Kidney (tissue), 22 donors: ENCODE measurements at places on chromosomes 7 and 10. TPM values are rescaled to one million over a fixed set of nuclear protein-coding genes. Genes with fewer than 3 reads are reported as not detected.

GRCh38 chr7:100370303-100370702 is 3.0 kb upstream of the PILRA start:
- peak; percentile 16 for DNase-seq

Gene EN2
- 0.13 TPM for total RNA-seq

- no peak for DNase-seq
Measured at GRCh38 chr10:102661658-102662028, 17.4 kb downstream of the TRIM8 start.

Gene GIMAP6
- 48.7 TPM for total RNA-seq

GRCh38 chr10:11930312-11930978 is 107.3 kb downstream of the PROSER2 start:
- no peak for DNase-seq

Gene CHCHD3
- 53.9 TPM for total RNA-seq

- no peak for DNase-seq
Measured at GRCh38 chr10:46223064-46223480, 63.7 kb upstream of the ANTXRL start.

DNA sequence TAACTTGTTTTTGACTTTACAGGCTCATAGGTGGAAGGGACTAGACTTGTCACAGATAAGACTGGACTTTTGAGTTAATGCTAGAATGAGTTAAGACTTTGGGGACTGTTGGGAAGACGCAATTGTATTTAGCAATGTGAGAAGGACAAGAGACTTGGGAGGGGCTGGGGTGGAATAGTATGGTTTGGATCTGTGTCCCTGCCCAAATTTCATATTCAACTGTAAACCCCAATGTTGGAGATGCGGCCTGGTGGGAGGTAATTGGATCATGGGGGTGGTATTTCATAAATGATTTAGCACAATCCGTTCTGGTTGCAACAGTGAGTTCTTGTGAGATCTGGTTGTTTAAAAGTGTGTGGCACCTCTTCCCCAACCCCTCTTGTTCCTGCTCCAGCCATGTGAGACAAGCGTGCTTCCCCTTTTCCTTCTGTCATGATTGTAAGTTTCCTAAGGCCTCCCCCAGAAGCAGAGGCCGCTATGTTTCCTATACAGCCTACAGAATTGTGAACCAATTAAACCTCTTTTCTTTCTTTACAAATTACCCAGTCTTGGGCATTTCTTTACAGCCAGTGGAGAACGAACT is 22.6 kb downstream of the RNF216 start:
- DNase-seq = no peak

- no peak for DNase-seq
Measured at GRCh38 chr7:19009241-19009935, 108.0 kb downstream of the TWIST1 start.

DNA sequence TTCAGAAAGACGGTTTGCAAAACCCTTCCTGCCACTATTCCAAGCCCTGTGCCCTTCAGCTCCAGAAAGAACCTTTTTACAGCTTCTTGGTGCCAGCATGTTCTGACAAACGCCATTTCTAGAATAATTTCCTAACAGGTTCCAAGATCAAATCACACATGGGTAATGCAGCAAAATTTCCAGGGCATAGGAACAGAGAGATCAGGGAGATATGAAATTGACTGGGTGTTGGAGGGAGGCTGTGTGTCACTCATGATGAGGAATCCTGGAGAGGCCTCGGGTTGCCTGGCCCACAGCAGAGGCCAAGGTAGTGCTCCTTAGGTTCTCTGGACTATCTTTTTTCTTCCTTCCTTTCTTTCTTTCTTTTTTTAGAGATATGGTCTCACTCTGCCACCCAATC is 29.5 kb downstream of the RAB19 start:
- DNase-seq = no peak

Gene OR6B1
- not detected for total RNA-seq

GRCh38 chr10:11147722-11148121 is 130.1 kb downstream of the CELF2 start:
- DNase-seq = no peak

Gene CYP3A7
- total RNA-seq = not detected

Gene SDK1
- 38.3 TPM for total RNA-seq

Gene MBL2
- not detected for total RNA-seq

GRCh38 chr10:130335336-130335735 is 199.1 kb downstream of the GLRX3 start:
- DNase-seq = no peak

DNA sequence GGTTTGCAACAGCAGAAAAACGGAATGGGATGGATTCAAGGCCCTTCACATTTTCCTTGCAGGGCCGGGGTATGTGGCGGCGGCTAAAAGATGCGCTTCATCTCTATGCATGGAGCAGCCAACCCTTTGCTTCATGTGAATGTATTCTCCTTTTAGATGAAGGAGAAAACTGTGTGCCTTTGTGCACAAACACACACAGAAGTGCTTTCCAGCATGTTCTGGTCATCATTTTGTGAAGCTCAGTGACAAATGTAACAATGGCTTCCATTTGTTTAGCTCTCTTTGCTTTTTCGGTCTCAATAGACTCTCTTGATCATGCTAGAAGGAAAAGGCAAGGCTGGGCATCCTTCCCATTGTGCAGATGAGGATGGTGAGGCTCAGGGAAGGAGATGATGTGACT is 161.7 kb upstream of the MKI67 start:
- DNase-seq = no peak

DNA sequence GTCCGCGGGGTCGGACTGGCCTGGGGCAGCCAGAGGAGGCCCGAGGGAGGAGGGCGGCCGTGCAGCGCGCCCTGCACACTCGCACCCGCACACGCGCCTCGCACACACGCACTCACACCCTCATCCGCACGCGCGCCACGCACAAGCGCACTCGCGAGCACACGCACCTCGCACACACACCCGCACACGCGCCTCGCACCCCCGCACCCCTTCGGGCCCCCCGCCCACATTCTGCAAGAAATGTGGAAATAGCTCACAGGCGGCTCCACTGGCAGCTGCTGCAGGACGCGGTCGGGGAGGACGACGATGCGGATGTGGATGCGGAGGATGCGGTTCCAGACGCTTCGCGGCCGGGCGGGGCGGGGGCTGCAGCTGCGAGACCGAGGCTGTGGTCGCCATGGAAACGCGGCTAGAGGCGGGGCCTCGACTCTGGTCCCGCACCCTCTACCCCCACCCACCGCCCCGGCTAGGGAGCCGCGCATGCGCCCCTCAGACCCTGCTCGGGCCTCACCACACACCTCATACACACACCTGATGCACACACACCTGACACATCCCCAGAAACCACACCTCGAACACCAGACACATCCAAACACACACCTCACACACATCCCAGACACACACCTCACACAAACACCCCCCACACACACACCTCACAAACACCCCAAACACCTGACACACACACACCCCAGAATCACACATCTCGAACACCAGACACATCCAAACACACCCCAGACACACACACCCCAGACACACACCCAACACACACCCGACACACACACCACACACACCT is at the start of gene CALY:
Gene CALY, minus strand, starts transcription at position 320 of the 793 bp plus-strand sequence. CDS start 7,907 bp downstream, outside the sequence.
- peak; percentile 50 for DNase-seq

Gene PTN
- 12.0 TPM for total RNA-seq

Gene ATOH7
- 0.16 TPM for total RNA-seq

- no peak for DNase-seq
Measured at GRCh38 chr10:78752221-78752620, 316.5 kb upstream of the ZMIZ1 start.

Gene ZNF394
- total RNA-seq = 33.6 TPM

DNA sequence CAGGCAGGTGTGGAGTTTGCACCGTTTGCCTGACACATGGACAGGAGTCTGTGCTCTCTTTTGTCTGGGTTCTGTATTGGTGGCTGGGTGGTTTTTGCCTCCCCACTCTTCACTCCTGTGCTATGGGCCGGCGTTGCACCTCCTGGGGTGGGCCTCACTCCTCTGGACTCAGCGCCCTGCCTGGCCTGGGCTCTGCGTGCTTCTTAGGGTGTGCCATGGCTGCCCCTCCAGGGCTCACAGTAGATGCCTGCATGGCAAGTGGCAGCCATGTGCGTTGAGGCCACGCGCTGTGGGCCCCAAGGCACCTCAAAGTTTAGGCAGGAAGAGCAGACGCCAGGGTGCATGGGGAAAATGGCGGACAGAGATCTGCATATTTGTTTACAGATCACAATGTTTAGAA is 319.8 kb downstream of the ADARB2 start:
- no peak for DNase-seq

DNA sequence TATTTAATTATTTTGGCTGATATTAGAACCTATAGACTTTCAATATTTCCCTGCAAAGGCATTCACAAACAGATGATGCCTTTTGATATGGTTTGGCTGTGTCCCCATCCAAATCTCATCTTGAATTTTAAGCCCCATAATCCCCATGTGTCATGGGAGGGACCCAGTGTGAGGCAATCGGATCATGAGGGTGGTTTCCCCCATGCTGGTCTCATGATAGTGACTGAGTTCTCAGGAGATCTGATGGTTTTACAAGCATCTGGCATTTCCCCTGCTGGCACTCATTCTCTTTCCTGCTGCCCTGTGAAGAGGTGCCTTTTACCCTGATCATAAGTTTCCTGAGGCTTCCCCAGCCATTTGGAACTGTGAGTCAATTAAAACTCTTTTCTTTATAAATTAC is 9.3 kb upstream of the PNLIPRP3 start:
- DNase-seq = no peak

- DNase-seq = no peak
Measured at GRCh38 chr7:68680235-68680872, 917.9 kb upstream of the AUTS2 start.

DNA sequence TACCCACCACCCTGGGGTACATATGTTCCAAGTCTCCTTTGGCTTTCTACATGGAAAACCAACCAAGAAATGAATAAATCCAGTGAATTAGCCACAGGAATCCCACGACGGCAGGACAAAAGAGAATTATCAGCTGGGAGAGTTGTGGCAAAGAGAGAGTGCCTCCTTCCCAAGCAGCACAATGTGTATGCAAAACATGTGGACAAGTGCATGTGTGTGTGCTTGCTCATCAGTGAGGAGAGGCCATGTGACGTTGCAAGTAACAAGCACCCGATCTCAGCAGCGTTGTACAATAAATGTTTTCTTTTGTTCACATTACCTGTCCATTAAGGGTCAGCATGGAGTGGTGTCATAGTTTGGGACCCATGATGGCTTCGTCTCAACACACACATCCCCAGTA is 50.0 kb upstream of the EMX2 start:
- DNase-seq = no peak

- DNase-seq = no peak
Measured at GRCh38 chr7:101517304-101517703, 111.8 kb downstream of the MYL10 start.

GRCh38 chr10:127939786-127940330 is 33.0 kb downstream of the PTPRE start:
- DNase-seq = no peak
